ENCODE measurements at places on chromosomes 5 and 9. TPM values are rescaled to one million over a fixed set of nuclear protein-coding genes. Genes with fewer than 3 reads are reported as not detected.

GRCh38 chr9:106059886-106060285 lies 365.5 kb downstream of the TMEM38B start:
- no peaks in the 10 kb centered on the region for H3K4me1 ChIP-seq
- no peaks in the 10 kb centered on the region for H3K27me3 ChIP-seq
- no peak overlapping the region for H3K4me3 ChIP-seq
- no peak for DNase-seq

- H3K4me1 ChIP-seq: no peaks in the 10 kb centered on the region
- DNase-seq: no peak
- H3K27ac ChIP-seq: no peak overlapping the region
- no peak overlapping the region for H3K4me3 ChIP-seq
- no peaks in the 10 kb centered on the region for H3K27me3 ChIP-seq
These were observed 39.2 kb upstream of the GCNT4 start for GRCh38 chr5:75091597-75091996.

DNA sequence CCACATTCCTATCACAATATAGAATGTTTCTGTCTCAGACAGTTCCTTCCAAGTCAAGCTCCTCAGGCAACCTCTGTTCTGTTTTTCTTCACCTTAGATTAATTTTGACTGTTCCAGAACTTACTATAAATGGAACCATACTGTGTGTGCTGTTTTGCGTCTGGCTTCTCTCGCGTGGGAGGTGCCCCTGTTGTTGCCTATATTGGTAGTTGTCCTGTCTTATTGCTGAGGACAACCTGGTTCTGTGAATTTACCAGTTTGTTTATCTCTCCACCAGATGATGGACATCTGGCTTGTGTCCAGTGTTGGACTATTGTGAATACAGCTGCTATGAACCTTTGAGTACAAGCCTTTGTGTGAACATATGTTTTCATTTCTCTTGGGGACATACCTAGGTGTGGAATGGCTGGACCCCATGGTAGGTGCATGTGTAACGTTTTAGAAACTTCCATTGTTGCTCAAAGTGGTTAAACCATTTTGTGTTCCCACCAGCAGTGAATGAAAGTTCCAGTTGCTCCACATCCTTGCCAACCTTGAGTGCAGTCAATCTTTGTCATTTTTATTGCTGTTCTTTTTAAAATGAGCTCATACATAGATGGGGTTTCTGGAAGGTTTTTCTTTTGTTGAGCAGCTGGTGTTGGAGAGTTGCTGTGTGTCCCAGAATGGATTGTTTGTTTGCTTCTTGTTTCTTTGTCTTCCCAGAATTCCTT lies 18.1 kb downstream of the HMCN2 start:
- H3K27ac ChIP-seq: no peak overlapping the region
- no peak for DNase-seq
- peaks cover 4% of the 10 kb centered on the region for H3K4me1 ChIP-seq
- H3K4me3 ChIP-seq: no peak overlapping the region

- H3K36me3 ChIP-seq: no peaks in the 10 kb centered on the region
- no peaks in the 10 kb centered on the region for H3K4me1 ChIP-seq
- no peak overlapping the region for H3K4me3 ChIP-seq
These were observed 20.0 kb upstream of the PURA start for GRCh38 chr5:140093866-140094265.

DNA sequence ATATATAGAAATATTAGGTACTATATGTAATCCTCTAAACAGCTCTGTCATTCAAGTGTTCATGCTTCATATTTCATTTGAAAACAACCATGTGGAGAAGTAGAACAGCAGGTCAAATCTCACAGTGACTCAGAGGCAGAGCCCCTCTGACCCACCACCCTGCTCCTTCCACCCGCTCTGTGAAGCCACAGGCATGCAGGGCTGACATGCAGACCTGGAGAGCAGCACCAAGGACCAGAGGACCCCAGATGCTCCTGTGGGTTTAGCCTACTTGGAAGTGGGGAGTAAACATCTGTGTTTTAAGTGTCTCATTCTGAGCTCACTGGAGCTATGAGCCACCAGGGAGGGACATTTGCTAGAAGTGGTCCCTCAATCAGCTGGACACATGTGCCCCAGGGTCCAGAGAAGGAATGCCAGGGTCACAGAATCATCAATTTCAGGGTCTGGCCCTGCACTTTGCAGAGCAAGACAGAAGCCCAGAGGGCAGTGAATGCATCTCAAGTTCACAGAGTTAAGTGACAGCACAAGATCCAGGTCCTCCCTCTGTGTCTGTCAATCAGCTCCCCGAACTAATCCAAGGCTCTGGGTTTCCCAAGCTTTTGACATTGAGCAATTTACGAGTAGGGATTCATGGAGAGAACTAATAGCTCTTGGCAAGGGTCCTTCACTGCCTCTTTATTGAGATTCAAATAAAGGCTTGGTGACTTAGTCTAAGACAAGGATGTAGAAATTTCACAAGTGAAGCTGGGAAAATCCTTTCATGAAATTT lies 441.1 kb downstream of the SEMA5A start:
- H3K27ac ChIP-seq: no peak overlapping the region
- peaks cover 62% of the 10 kb centered on the region for H3K27me3 ChIP-seq
- no peak overlapping the region for H3K4me3 ChIP-seq
- peaks cover 15% of the 10 kb centered on the region for H3K4me1 ChIP-seq
- no peak for DNase-seq

- peaks cover 9% of the 10 kb centered on the region for H3K36me3 ChIP-seq
- H3K4me1 ChIP-seq: peaks cover 14% of the 10 kb centered on the region
- H3K27me3 ChIP-seq: no peaks in the 10 kb centered on the region
- no peak overlapping the region for H3K4me3 ChIP-seq
- peak overlapping the region; percentile 23 for H3K27ac ChIP-seq
These were observed 142.6 kb upstream of the LMX1B start for GRCh38 chr9:126471084-126471624.

GRCh38 chr9:73269430-73270101 lies 117.9 kb downstream of the ANXA1 start:
- H3K4me1 ChIP-seq: no peaks in the 10 kb centered on the region
- H3K27me3 ChIP-seq: no peaks in the 10 kb centered on the region
- no peak overlapping the region for H3K27ac ChIP-seq
- DNase-seq: no peak
- H3K36me3 ChIP-seq: no peaks in the 10 kb centered on the region

DNA sequence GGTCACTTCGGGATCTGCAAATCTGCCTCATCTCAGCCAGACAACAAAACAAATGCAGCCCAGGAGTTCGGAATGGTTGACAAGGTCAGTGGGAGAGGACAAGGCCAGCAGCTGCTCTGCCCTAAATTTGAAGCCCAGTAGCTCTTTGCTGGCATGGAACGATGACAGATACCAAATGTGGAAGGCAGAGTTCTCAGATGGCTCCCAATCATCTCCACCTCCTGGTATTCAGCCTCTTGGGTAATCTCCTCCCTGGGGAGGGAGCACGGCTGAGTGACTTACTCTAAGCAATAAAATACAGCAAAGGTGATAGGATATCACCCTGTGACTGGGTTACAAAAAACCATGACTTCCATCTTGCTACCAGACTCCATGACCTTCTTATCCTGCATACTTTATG lies 172.8 kb downstream of the ENTREP1 start:
- H3K4me1 ChIP-seq: peaks cover 27% of the 10 kb centered on the region
- DNase-seq: no peak
- H3K36me3 ChIP-seq: no peaks in the 10 kb centered on the region

Gene PRLR
- 5.7 TPM for total RNA-seq

Gene SLC25A2
- total RNA-seq: 1.1 TPM
